ENCODE measurements at places on chromosomes 7 and 10.
A peak's percentile ranks its signal among the peaks of the same experiment; 100 is the strongest.

DNA sequence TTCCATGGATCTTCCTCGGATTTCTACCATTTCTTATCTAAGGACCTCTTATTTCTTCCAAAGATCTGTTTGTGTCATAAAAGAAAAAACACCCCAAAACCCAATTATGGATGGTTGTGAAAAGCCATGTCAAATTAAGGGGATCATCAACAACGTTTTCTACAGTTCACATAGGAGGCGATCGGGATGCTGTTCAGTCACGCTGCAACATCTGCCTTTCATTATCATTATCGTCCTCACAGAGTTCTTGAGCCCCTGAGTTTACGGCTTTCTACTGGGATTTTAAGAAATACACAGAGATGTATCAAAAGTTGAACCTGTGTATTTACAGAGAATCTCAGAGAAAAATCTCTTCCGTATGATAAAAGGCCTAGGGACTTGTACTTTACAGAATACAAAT lies 101.4 kb downstream of the GRM8 start:
- no peaks in the 10 kb centered on the region for H3K4me1 ChIP-seq
- H3K36me3 ChIP-seq: no peaks in the 10 kb centered on the region
- DNase-seq: no peak
- no peak overlapping the region for H3K4me3 ChIP-seq
- H3K27me3 ChIP-seq: no peaks in the 10 kb centered on the region

- H3K27ac ChIP-seq: no peak overlapping the region
- H3K4me1 ChIP-seq: no peaks in the 10 kb centered on the region
- H3K36me3 ChIP-seq: no peaks in the 10 kb centered on the region
- H3K27me3 ChIP-seq: no peaks in the 10 kb centered on the region
- peak; percentile 78 for DNase-seq
- H3K4me3 ChIP-seq: no peak overlapping the region
These were observed 48.7 kb downstream of the GPR141 start for GRCh38 chr7:37732253-37732652.

DNA sequence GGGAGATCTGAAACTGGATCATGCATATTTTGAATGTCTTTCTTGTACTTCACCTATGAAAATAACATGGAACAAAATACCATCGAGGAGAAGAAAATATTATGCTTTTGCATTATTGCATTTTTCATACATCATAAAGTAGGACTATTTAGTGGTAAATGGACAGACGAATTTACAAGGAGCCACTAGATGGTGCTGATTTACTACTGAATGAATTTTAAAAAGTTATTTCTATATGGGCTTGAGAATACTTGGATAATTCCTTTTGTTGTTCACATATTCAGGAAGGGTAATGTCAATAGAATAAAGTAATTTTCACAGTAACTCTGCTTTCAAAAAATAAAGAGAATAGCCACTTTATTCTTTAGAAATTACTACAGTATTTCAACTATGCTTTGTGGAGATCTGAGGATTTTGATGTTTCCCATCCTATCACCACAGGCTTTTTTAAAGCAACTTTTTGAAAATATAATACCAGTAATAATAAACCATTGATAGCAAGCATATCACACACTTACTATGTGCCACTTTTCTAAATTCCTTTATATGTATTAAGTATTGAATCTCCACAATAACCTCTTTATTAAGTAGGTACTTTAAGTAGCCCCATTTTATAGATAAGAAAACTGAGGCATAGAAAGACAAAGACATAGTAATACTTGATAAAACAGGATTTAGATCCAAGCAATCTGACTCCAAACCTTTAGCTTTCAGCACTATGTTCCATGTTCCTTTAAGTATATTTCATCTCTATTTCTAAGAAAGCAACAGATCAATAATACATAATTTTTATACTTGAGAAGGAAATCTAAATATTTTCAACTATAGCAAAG lies 38.6 kb downstream of the NEBL start:
- H3K27me3 ChIP-seq: no peaks in the 10 kb centered on the region
- H3K36me3 ChIP-seq: no peaks in the 10 kb centered on the region
- H3K4me1 ChIP-seq: no peaks in the 10 kb centered on the region
- peak; percentile 25 for DNase-seq

DNA sequence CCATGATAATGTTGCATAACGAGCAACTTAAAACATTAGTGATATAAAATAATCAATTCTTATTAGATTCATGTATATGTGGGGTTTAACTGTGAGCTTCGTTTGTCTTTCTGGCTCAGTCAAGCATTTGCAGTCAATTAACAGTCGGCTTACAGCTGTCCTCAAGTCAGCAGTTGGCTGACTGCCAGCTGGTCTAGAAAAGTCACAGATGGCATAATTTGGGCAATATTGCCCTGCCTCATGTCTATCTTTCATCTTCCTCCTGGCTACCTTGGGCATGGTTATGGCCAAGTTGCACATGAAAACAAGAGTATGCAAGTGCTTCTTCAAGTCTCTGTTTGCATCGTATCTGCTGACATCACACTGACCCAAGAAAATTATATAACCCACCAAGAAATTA lies 186.1 kb upstream of the ZWINT start:
- no peak overlapping the region for H3K27ac ChIP-seq
- no peaks in the 10 kb centered on the region for H3K27me3 ChIP-seq
- H3K4me3 ChIP-seq: no peak overlapping the region
- no peak for DNase-seq
- H3K4me1 ChIP-seq: no peaks in the 10 kb centered on the region

DNA sequence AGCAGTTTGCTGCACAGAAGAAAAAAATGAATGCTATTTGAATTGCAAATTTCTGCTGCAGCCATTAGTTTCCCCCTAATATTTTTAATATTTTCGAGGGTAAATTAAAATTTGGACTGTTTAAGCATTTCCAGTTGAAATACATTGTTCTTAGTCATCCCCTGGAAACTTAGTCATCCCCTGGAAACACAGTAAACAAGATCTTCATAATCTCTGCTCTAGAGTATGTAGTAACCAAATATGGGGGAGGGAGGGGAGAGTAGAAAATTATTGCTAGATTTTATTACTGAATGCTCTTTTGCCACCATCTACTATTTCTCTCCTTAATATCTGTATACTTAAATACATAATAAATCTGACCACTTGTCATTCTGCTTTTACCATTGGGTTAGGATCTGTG lies 1053.3 kb downstream of the SORCS1 start:
- no peaks in the 10 kb centered on the region for H3K4me1 ChIP-seq
- DNase-seq: no peak
- H3K27ac ChIP-seq: no peak overlapping the region
- H3K4me3 ChIP-seq: no peak overlapping the region
- H3K36me3 ChIP-seq: no peaks in the 10 kb centered on the region
- H3K27me3 ChIP-seq: no peaks in the 10 kb centered on the region

- H3K4me1 ChIP-seq: peaks cover 9% of the 10 kb centered on the region
- H3K27me3 ChIP-seq: no peaks in the 10 kb centered on the region
- H3K4me3 ChIP-seq: no peak overlapping the region
- H3K27ac ChIP-seq: no peak overlapping the region
These were observed 6.8 kb upstream of the NODAL start for GRCh38 chr10:70448236-70448635.

Data from mesendoderm (in vitro differentiated cells).